ENCODE measurements at places on chromosomes 16 and 17. TPM values are rescaled to one million over a fixed set of nuclear protein-coding genes. Genes with fewer than 3 reads are reported as not detected.

GRCh38 chr17:79407385-79407784 is 203.5 kb downstream of the RBFOX3 start:
- DNase-seq: peak; percentile 3

TRIM72 gene
- total RNA-seq: not detected

DNA sequence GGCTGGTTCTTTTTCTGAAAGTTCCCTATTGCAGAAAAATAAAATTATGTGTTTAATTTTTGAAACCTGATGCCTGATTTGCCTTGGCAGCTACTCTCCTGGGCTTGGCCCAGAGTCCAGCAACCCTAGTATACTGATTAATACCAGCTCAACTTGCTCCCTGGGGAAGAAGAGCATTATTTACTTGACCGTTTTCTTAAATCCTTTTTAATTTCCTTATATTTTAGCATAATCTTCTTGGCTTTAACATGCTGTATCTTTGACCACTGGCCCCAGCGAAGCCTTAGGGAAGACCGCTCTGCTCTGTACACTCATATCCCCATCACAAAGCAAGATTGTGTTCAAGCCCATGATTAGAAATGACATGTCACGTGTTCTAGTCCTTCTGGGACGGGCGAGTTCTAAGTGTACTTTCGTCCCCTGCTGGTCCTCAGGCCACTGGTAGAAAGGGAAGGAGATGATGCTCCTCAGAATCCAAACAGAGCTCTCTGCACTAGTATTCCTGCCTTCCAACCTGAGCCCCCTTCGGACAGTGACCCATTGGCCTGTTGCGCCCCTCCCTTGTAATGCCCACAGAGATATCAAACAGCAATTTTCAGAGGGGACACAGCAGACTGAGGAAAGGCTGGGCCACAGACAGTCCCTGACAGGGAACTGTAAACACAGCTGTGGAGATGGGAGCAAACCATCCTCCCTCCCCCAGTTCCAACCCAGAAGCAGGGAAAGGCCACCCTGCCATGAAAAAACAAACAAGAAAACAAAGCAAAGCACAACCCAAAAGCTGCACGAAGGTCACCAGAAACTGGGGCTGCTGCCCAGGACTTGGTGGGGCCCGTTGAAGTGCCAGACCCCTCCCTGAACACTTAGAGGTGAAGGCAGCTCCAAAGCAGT is 4.3 kb upstream of the EZH1 start:
- no peak for DNase-seq

GRCh38 chr16:17327664-17328335 is 143.0 kb downstream of the XYLT1 start:
- DNase-seq: no peak

- no peak for DNase-seq
Measured at GRCh38 chr16:57430955-57431354, 16.2 kb downstream of the CIAPIN1 start.

- DNase-seq: no peak
Measured at GRCh38 chr17:78892520-78892919, 10.5 kb downstream of the CEP295NL start.

TAT gene
- not detected for total RNA-seq

SCPEP1 gene
- 26.2 TPM for total RNA-seq

- no peak for DNase-seq
Measured at GRCh38 chr17:13520899-13521572, 80.7 kb downstream of the HS3ST3A1 start.

GRCh38 chr16:24737391-24737871 is 8.0 kb downstream of the TNRC6A start:
- DNase-seq: peak; percentile 45

GRCh38 chr16:79092846-79093245 is 507.7 kb downstream of the MAF start:
- DNase-seq: no peak

CUEDC1 gene
- 3.9 TPM for total RNA-seq

METRN gene
- total RNA-seq: 45.5 TPM

GRCh38 chr17:44629314-44629713 is 27.0 kb upstream of the MEIOC start:
- DNase-seq: no peak

HLF gene
- total RNA-seq: not detected

ITGB4 gene
- 37.6 TPM for total RNA-seq

AATF gene
- 19.1 TPM for total RNA-seq

GRCh38 chr16:30748634-30749445 is 615 bp downstream of the PHKG2 start:
- DNase-seq: no peak

TMEM238L gene
- total RNA-seq: not detected

LONP2 gene
- total RNA-seq: 22.2 TPM

GRCh38 chr17:73226556-73227172 is 33.8 kb downstream of the COG1 start:
- DNase-seq: no peak

KRTAP4-6 gene
- total RNA-seq: not detected

DNA sequence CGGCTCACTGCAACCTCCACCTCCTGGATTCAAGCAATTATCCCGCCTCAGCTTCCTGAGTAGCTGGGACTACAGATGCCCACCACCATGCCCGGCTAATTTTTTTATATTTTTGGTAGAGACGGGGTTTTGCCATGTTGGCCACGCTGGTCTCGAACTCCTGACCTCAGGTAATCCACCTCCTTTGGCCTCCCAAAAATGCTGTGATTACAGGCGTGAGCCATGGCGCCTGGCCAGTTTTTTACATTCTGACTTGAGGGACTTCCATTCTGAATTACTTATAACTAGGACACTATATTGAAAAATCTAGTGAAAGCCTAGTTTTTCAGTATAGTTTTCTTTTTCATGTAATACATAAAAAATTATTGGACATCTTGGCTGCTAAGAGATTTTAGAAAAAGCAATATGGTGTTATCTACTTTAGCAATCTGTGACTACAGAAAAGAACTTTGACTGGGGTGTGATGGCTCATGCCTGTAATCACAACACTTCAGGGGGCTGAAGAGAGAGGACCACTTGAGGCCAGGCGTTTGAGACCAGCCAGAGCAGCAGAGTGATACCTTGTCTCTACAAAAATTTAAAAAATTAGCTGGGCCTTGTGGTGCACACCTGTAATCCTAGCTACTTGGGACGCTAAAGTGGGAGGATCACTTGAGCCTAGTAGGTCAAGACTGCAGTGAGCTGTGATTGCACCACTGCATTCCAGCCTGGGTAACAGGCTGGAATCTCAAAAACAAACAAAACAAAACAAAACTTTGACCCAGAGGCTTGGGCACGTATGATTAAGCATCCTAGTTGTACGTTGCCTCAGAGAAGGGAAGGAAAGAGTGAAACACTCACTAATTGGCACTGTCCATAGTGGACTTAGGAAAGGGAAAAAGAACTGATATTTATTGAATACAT is 26.8 kb upstream of the GOSR1 start:
- DNase-seq: no peak

PPP1R1B gene
- total RNA-seq: not detected

- DNase-seq: peak; percentile 94
Measured at GRCh38 chr16:2170080-2170479, 14.5 kb downstream of the TRAF7 start.

GRCh38 chr16:80936410-80936809 is 70.3 kb downstream of the CMC2 start:
- DNase-seq: peak; percentile 88

DNA sequence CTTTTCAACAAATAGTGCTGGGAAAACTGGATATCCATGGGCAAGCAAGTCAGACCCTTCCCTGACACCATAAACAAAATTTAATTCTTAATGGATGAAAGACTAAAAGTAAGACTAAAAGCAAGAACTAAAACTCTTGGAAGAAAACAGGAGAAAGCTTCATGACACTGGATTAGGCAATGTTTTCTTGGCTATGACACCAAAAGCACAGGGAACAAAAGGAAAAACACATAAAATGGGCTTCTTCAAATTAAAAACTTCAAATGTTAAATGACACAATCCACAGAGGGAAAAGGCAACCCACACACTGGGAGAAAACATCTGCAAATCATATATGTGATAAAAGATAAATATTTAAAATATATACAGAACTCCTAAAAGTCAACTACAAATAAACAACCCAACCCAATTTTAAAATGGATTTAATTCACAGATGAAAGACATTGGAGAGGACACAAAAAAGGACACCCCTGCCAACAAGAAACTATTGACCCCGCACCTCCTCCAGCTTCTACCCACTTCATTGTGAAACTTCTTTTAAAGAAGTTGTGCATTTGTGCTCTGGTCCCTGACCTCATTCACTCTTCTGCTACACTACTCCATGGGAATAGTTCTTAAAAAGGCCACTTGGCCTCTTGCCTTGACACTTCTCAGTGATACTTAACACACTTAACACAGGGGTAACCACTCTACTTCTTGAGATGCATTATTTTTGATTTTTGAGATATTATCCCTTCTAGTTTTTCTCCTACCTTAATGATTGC is 80.3 kb downstream of the TRIM37 start:
- DNase-seq: no peak

SLC9A5 gene
- total RNA-seq: 0.39 TPM

DNA sequence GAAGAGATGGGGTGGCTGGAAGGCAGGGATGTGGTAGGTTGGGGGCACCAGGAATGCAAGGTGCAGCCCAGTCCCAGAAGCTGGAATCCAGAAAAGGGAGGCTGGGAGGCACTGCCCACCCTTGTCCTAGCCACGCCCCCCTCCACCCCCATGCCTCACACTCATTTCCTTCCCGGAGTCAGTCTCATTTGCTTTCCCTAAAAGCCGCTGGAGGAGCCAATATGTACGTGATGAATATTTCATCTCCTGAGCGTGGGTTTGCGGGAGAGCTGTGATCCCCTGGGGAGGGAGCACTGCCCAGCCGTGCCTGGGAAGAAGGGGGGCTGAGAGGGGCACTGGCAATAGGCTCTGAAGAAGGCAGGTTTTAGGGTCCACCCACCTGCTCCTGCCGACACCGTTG is 124.5 kb upstream of the LHX1 start:
- no peak for DNase-seq

DNA sequence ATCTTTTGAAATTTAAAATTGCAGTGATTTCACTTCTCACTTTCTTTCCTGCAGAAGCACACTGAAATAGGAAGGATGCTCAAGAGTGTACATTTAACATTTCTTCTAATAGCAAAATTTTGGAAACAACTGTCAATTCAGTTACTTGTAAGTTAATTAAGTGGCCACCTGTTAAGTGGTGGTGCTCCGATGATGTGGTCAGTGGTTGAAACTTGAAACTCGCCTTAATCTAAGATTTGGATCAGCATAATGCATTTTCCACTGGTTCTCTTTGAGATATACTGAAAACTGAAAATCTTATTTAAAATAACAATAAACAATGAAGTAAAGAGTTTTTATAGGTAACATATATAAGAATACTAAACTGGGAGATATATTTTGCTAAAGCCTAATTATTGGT is 7.0 kb upstream of the MYH8 start:
- no peak for DNase-seq

DNA sequence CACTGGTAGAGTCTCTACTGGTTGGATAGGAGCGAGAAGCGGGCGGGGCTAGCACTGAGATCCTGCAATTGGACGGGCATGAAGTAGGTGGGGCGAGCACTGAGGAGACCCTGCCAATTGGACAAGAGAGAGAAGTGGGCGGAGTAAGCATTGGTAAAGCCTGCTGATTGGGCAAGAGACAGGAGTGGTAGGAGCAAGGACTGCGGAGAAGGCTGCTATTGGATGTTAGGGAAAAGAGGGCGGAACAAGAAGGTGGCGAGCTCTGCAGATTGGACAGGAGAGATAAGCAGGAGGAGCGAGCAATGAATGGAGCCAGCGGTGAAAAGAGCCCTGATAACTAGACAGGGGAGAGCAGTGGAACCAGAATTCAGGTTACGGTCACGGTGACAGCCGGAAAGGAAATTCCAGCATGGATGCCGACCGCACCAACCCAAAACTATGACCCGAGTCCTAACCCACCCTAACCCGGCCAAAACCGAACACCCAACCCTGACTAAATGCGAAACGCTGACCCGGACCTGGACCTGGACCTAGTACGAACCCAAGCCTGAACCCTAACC is 4.8 kb downstream of the SCGB1C2 start:
- peak; percentile 4 for DNase-seq

KRTAP4-9 gene
- total RNA-seq: not detected

STX1B gene
- total RNA-seq: 0.26 TPM

HOXB7 gene
- 7.1 TPM for total RNA-seq

Measured in dermis microvascular lymphatic vessel endothelial cell (primary cell).